ENCODE measurements at places on chromosomes 16 and 17. TPM values are rescaled to one million over a fixed set of nuclear protein-coding genes. Genes with fewer than 3 reads are reported as not detected.

Gene CMTM2
- 0.48 TPM for total RNA-seq

Gene TP53TG3F
- not detected for total RNA-seq

Gene CRLF3
- total RNA-seq, result 22.5 TPM

Gene GAS2L2
- 0.10 TPM for total RNA-seq

Gene KCNH6
- total RNA-seq, result 1.5 TPM

Gene CHST4
- 6.7 TPM for total RNA-seq

Gene C17orf107
- total RNA-seq, result 7.8 TPM

DNA sequence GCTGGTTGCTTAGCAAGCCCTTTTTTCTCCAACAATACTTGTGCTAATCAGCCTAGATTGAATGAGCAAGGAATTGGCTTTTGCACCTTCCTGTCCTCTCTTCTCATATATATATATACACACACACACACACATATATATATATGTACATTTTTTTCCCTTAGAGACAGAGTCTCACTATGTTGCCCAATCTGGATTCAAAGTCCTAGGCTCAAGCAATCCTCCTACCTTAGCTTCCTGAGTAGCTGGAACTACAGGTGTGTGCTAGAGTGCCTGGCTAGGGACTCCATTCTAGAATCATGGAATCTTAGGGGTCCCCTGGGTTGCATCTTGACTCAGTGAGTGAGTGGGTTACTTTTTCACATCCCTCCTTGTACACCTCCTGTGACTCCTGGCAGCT, 27.0 kb downstream of the RAI1 start:
- no peak for DNase-seq

GRCh38 chr16:70650216-70650615, 3.9 kb downstream of the IL34 start:
- DNase-seq, result no peak

DNA sequence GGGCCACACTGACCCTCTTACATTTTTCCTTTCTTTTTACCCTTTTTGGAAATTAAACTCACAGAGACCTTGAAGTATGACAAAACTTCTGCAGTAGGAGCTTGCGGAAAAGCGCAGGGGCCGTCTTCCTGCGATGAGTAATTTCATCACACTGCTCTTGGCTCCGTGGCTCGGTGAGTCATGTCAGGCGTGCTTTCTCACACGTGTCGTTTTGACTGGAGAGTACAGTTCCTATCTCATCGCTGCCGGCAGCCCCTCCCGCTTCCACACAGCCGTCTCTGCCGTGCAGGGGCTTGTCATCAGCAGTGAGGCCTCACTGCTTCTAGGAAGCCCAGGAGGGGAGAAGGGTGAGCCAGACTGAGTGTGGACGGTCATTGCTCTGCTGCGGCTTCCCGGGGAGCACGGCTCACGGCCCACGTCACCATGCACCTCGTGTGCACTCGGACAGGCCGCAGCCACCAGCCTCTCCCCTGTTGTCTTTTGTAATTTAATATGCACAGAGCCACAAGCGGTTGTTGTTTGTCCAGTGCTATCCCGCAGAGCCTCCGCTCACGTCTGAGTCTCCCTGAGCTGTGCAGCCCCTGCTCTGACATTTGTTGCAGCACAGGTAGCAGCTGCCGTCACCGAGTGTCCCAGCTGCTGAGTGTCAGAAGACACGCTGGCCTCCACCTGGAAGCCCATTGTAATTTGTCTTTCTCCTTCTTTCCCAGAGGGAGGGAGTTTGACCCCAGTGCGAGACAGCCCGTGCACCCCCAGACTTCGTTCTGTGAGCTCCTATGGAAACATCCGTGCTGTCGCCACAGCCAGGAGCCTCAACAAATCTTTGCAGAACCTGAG, 99.4 kb upstream of the CHMP6 start:
- DNase-seq, result no peak

DNA sequence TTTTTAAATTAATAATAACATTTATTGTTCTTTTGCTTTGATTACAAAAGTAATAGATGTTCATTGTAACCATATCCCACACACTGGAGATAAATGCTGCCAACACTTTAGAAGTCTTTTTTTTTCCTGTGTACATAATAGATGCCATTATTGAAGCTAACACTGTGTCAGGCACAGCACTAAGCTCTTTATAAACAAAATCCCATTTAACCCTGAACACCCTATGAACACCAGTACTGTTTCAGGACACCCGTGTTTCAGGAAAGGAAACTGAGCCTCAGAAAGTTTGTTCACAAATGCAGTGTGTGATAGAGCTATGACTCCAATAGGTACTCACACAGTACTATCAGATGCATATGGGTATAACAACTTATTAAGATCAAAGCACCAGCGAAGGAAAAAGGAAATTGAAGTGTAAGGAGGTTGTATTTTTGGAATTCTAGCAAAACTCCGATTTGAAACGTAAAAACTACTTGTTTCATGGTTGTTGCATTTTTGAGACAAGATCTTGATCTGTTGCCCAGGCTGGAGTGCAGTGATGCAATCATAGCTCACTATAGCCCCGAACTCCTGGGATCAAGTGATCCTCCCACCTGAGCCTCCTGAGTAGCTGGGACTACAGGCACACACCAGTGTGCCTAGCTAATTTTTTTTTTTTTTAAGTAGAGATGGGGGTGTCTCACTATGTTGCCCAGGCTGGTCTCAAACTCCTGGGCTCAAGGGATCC, 2.0 kb upstream of the KIFC3 start:
- DNase-seq, result no peak

DNA sequence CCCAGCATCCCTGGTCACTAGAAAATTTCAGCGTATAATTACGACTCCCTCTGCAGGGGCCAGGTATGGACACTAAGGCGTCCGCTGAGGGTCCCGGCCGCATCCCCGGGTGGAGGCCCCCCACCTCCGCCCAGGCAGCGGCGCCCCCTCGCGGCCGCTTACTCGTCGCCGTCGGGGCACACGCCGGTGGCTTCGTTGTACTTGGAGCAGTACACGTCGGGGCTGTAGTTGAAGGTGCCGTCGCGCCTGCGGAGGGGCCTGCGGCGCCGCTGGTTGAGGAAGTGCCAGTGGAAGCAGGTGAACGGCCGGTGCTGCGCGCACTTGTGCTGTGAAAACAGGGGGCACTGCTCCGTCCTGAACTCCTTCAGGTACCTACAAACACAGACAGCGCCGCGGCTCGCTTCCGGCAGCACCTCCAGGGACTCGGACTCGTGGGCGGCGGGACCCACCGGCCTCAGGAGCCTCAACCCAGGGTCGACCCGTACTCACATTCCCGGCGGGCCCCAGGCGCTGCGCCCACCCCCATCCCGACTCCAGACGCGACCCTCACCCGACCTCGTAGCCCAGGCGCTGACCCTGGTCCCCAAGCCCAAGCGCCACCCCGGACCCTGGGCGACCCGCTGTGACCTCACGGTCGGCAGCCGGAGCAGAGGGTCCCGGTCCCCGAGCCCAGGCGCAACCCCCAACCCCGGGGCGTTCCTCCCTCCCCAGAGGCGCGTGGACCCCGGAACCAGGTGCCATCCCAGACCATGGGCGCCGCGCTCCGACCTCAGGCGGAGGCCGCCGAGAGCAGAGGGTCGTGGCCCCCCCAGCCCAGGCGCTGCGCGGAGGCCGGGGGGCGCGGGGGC, 596 bp downstream of the UNKL start:
- peak; percentile 96 for DNase-seq

GRCh38 chr17:66580184-66580955, 254.5 kb upstream of the CACNG5 start:
- peak; percentile 36 for DNase-seq

DNA sequence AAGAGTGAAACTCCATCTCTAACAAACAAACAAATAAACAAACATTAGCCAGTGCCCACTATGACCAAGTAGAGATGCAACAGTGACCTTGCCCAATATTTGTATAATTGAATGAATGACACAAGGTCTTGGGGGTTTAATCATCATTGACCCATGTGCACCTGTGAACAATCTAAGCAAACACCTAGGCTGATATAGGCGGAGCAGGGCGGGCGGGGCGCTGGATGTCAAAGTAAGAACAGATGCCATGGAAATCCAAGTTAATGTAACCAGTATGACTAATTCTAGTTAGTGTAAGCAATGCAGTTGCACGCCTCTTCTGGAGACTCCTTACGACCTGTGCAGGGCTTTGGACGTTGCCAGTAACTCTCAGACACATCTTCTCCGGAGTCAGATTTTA, 17.6 kb downstream of the RCVRN start:
- no peak for DNase-seq

- peak; percentile 80 for DNase-seq
Observed at GRCh38 chr17:7289256-7290032, 5.0 kb downstream of the YBX2 start.

- no peak for DNase-seq
Observed at GRCh38 chr16:69329369-69330285, 761 bp downstream of the PDF start.

DNA sequence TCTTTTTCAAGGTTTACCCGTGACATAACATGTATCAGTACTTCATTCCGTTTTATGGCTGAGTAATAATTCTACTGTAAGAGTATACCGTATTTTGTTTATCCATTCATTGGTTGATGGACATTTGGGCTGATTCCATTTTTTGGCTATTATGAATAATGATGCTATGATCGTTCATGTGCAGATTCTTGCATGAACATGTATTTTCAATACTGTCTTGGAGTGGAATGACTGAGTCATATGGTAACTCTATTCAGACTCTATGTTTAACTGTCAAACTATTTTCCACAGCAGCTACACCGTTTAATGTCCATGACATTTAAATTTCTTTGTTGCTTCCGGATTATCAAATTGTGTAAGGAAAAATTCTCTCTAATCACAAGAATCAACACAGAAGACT, 17.9 kb downstream of the BFAR start:
- DNase-seq, result no peak

- no peak for DNase-seq
Observed at GRCh38 chr17:17757391-17757791, 76.1 kb downstream of the RAI1 start.

DNA sequence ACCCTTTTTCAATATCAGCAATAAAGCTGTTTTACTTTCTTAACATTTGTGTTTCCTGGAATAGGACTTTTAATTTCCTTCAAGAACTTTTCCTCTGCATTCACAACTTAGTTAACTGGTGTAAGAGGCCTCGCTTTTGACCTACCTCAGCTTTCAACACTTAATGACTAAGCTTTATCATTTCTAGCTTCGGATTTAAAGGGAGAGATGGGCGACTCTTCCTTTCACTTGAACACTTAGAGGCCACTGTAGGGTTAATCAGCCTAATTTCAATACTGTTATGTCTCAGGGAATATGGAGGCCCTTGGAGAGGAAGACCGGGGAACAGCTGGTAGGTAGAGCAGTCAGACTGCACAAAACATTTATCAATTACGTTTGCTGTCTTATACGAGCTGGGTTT, 4.7 kb downstream of the SYNRG start:
- DNase-seq, result no peak

GRCh38 chr16:71792176-71792575, 16.5 kb downstream of the AP1G1 start:
- DNase-seq, result no peak

DNA sequence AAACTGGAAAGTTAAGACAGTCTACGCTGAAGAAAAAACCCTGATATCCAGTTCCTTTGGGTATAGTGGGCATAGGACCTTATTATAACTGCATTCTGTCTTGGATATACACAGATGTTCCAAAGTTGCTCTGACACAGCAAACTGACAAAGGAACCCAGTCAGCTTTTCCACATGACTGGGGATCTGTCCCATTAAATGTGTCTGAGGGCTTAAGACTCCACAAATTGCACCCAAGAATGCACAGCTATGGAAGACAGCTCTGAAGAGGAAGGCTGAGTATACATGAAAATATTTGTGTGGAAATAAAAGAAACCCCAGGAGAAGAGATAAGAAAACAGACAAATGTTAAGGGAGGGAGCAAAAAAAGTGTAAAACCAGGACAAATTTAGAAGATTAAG, 114.1 kb downstream of the SPAG9 start:
- no peak for DNase-seq

DNA sequence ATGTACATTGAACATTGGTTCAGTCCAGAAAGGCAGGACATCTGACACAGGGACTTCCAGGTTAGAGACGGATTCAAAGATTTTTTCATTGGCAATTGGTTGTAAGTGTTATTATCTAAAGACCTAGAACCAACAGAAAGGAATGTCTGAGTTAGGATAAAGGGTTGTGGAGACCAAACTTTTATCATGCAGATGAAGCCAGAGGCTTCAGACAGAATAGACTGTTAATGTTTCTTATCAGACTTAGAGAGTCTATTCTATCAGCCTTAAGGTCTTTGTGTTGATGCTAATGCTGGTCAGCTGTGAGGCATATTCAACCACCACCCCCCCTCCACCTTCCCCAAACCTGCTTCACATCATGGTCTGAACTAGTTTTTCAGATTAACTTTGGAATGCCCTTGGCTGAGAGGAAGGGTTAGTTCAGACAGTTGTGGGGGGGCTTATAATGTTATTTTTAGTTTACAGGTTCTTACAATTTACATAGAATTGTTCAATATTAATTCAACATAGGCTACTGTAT, 2.1 kb upstream of the ITGB3 start:
- no peak for DNase-seq

- peak; percentile 83 for DNase-seq
Observed at GRCh38 chr16:53509906-53510703, 7.1 kb upstream of the AKTIP start.

DNA sequence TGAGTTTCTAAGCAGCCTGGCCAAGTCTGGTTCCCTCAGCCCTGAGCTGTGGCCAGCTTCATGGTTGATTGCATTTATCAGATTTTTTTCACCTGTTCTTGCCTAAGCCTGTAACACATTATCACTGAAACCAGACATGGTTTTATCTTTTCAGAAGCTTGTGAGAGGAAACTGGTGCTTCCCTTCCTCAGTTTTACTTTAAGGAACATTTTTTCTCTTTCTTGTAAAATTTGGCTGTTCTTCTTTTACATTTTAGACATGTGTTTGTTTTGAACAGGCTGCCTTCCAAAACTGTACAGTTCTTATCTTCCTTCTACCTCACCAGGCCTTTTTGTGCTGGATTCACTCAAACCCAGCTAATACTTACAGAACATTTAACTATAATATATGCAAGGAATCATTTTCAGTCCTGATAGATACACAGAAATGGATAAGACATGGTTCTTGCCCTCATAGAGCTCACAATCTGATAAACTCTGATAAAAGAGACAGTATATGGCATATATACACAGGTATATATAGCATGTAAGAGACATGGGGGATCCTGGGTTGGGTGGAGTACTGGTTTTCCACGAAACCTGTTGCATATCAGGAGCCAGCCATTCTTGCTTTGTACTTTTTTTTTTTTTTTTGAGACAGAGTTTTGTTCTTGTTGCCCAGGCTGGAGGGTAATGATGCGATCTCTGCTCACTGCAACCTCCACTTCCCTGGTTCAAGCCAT, 44.5 kb downstream of the ZNRF1 start:
- no peak for DNase-seq

- DNase-seq, result no peak
Observed at GRCh38 chr16:20760346-20760745, 3.5 kb upstream of the ACSM3 start.

GRCh38 chr17:60406887-60407286, 15.0 kb upstream of the USP32 start:
- DNase-seq, result no peak

- DNase-seq, result no peak
Observed at GRCh38 chr16:877242-878071, 76.9 kb upstream of the GNG13 start.

GRCh38 chr16:13808102-13808501, 111.9 kb upstream of the ERCC4 start:
- no peak for DNase-seq

- no peak for DNase-seq
Observed at GRCh38 chr17:62950067-62950466, 16.0 kb upstream of the TANC2 start.
